ENCODE measurements at places on chromosomes 4 and X.

DNA sequence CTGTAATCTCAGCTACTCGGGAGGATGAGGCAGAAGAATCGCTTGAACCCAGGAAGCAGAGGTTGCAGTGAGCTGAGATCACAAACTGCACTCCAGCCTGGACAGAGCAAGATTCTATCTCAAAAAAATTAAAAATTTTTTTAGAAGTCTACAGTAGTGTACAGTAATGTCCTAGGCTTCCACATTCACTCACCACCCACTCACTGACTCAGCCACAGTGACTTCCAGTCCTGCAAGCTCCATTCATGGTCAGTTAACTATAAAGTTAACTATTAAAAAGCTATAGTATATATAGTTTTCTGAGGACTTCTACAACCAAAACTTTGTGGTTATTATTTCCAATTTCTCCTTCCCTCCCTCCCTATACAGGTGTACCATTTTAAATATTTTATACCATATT is 34.7 kb upstream of the NEUROG2 start:
- no peak for DNase-seq

GRCh38 chrX:19630228-19630627 is 114.9 kb upstream of the MAP3K15 start:
- no peak for DNase-seq

DNA sequence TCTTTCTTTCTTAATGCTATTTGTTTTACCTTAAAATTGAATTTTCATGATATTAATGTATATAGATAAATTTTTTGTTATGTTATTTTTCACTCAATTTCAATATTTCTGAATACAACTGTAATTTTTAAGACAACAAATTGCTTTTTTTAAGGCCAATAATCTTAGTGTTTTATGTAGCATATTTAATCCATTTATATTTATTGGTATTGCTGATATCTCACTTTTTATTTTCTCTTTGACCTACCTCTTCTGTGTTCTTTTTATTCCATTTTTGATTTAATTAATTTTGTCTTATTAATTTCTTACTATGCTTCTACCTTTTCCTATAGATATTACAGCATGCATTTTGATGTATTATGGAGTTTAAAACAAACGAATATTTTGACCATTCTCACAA is 460.1 kb upstream of the AGA start:
- DNase-seq, result no peak

DNA sequence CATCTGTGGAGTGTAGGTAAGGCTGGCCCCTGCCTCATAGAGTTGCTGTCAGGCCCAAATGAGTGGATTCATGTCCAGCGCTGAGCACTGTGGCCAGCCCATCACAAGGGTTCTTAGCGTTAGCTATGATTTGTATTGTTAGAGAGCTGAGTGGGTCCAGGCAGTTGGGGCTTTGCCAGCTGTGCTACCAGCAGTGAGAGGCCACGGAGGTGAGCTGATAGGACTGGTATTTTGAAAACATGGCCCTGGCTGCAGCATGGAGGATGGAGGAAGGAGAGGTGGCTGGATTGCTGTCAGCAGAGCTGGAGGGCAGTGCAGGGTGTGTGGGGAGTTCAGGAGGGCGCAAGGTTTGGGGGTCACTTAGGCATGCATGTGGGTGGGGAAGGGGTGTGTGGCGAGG is 69.8 kb downstream of the PSAPL1 start:
- DNase-seq, result no peak

- DNase-seq, result no peak
Observed at GRCh38 chr4:123244137-123244536, 152.5 kb upstream of the SPRY1 start.

GRCh38 chr4:87074121-87074488 is 139.3 kb downstream of the AFF1 start:
- no peak for DNase-seq

GRCh38 chrX:13015536-13016236 is 28.7 kb downstream of the FAM9C start:
- no peak for DNase-seq

- no peak for DNase-seq
Observed at GRCh38 chrX:138001226-138001625, 435.3 kb downstream of the ZIC3 start.

GRCh38 chr4:130257271-130257670 is 1161.3 kb downstream of the C4orf33 start:
- no peak for DNase-seq

DNA sequence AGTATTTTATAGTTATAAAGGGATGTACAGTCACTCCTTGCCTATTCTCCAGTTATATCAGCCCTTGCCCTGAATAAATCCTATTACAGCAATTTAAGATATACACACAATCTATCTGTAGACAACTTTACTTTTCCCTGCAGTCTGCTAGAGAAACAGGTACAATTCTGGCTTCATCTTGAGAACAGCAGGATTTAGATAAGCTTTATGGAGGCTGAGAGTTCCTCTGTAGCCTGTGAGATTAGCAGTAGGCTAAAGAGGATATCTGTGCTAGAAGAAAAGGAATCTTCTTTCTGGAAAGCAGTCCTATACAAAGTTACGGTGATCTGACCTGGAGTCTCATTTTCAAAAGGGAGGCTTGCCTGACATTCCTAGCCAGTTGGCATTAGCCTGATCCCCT is 290.3 kb downstream of the GALNTL6 start:
- no peak for DNase-seq

DNA sequence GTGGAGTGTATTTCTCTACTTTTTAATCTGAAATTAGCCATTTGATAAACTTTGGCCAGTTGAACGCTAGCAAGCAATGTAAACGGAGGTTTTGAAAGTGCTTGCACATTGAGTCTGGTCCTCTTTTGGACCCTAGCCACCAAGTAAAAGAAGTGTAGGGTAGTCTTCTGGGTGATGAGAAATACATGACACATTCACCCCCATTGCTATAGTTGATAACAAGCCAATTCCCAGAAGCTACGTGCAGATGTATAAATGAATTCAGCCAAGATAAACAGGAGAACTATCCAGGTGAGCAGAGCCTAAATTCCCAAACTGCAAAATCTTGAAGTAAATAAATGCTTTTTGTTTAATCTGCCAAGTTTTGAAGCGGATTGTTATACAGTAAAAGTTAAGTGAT is 965.4 kb upstream of the GRIA3 start:
- DNase-seq, result no peak

- no peak for DNase-seq
Observed at GRCh38 chr4:155017426-155017825, 191.0 kb upstream of the NPY2R start.

DNA sequence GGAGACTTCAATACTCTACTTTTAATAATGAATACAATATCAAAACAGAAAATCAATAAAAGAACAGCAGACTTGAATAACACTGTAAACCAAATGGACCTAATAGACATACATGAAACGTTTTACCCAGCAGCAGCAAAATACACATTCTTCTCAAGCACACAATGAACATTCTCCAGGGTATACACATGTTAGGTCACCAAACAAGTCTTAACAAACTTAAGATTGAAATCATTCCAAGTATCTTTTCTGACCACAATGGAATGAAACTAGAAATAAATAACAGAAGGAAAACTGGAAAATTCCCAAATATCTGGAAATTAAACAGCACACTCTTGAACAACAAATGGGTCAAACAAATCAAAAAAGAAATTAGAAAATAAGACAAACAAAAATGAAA is 145.0 kb upstream of the CT83 start:
- no peak for DNase-seq

- DNase-seq, result no peak
Observed at GRCh38 chr4:86033171-86033570, 326.7 kb downstream of the MAPK10 start.

DNA sequence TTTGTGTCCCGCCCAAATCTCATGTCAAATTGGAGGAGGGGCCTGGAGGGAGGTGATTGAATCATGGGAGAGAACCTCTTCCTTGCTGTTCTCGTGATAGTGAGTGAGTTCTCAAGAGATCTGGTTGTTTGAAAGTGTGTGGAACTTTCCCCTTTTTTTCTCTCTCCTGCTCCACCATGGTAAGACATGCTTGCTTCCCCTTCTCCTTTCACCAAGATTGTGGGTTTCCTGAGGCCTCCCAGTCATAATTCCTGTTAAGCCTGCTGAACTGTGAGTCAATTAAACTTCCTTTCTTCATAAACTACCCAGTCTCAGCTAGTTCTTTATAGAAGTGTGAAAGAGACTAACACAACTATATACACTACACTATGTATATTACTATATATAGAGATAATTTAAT is 697.8 kb upstream of the HS3ST1 start:
- no peak for DNase-seq

- no peak for DNase-seq
Observed at GRCh38 chrX:3532581-3533085, 180.8 kb downstream of the PRKX start.

- DNase-seq, result peak; percentile 8
Observed at GRCh38 chrX:39967348-39967747, 130.4 kb downstream of the BCOR start.

GRCh38 chr4:41590591-41590990 is 52.6 kb downstream of the LIMCH1 start:
- no peak for DNase-seq

- DNase-seq, result no peak
Observed at GRCh38 chr4:87036713-87037112, 101.9 kb downstream of the AFF1 start.

GRCh38 chrX:19990151-19990555 is 708 bp downstream of the BCLAF3 start:
- DNase-seq, result no peak

Data from activated CD4-positive, alpha-beta T cell treated with anti-CD3 and anti-CD28 coated beads, Interleukin-2, amount 50 U/mL, for 48 hours (primary cell).